Activated CD4-positive, CD25-positive, alpha-beta regulatory T cell treated with anti-CD3 and anti-CD28 coated beads, Interleukin-2, amount 50 U/mL, for 16 hours (primary cell): ENCODE measurements at places on chromosomes 7 and 10.

- DNase-seq: no peak
Measured at GRCh38 chr7:151051108-151051507, 2.8 kb downstream of the ASIC3 start.

GRCh38 chr10:28087661-28088351 is 88.9 kb upstream of the ODAD2 start:
- no peak for DNase-seq

DNA sequence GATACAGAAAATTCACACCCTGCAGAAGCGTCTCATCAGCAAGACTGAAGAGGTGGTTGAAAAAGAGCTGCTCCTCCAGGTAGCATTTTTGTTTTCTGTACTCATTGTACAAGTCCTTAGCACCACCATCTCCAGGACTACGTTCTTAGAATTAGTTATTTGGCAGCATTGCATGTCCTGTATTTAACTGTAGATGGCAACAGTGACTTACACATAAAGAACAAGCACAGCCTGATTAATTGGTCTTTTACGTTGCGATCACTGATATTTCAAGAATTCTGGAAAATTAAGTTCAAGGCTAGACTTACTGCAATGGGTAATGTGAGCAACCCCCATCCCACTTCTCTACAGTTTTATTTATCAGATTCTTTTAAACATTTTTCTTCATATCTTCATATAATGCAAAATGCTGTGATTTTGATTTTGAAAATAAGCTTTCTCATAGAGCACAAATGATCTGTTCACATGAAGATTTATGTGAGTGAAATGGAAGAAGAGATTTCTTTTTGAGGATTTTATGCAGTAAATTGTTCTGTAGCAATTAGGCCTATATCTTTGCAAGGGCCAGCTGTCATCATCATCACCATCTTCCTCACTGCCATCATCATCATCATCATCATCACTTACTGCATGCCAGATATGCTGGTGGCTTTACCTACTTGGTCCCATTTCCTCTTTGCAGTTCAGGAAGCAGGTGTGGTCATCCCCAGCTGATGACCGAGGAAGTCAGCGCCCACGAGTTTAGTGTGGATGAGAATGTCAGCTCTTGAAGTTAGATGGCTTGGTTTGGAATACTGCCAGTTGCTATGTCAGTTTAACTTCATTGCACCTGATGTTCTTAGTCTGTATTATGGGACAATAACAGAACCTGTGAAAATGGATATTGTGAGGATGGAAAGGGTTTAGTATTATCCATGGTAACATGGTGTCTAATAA is 53.4 kb downstream of the CFAP58 start:
- DNase-seq: no peak

DNA sequence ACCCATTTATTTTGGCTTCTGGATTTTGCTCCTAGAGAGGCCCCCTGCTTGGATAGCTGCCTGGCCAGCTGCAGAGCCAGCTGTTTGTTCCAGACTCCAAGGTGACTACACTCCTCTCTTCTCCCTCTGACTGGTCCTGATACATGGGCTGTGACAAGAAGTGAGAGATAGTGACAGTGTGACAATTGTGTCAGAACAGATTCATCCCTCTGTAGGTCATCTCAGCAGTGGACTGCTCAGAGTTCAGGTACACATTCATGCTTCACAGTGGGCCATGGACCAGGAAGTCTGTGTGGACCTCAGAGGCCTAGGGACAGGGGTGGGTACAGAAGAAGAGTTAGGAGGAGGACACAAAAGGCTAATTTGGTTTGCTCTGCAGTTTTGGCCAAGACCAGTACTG is 188.2 kb upstream of the MKLN1 start:
- DNase-seq: no peak

DNA sequence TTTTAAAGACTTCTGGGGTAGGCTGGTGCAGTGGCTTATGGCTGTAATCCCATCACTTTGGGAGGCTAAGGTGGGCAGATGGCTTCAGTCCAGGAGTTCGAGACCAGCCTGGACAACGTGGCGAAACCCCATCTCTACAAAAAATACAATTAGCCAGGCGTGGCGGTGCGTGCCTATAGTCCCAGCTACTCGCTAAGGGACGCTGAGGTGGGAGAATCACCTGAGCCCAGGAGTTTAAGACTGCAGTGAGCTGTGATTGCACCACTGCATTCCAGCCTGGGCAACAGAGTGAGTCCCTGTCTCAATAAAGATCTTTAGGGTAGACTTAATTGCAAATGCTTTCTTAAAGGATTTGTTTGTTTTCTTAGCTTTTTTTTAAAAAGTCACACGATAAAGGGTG is 29.3 kb downstream of the PTPN12 start:
- no peak for DNase-seq

DNA sequence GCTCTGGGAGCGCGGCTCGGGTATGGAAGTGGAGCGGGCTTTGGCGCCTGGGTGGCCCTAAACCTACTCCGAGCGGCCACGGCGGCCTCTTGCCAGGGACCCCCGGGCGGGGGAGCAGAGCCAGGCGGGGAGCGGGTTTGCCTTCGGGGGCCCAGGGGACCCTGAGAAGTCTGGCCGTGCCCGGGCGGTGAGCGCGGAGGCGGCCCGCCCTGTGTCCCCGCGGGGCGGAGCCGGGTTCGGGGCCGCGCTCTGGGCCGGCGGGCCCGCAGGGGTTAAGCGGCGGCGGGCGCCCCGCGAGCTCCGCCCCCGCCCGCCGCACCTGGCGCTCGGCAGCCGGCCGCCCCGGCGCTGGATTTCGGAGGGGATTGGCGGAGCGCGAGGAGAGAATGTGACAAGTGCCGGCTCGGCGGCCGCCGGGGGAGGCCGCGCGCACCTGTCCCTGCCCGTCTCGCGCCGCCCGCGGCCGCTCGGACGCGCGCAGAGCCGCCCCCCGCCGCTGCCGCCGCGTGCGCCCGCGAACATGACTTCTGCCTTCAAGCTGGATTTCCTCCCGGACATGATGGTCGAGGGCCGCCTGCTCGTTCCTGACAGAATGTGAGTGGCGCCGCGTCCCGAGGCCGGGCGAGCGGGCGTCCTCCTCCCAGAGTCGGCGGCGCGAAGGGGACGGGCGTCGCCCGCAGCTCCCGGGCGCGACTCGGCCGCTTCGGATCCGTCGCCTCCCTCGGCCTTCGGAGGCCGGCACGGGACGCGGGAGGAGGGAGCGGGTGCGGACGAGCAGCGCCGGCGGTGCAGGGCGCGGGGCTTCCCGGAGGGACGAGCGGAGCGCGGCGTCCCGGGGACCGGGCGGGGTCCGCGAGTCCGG is at the start of gene CELF2:
Gene CELF2 (plus strand): TSS at position 303 of the 862 bp plus-strand sequence. CDS start 218 bp downstream, at position 521.
- DNase-seq: peak; percentile 9

GRCh38 chr10:106872176-106872575 is 292.3 kb downstream of the SORCS1 start:
- DNase-seq: no peak

GRCh38 chr10:73965890-73966768 is 31.8 kb upstream of the VCL start:
- no peak for DNase-seq

DNA sequence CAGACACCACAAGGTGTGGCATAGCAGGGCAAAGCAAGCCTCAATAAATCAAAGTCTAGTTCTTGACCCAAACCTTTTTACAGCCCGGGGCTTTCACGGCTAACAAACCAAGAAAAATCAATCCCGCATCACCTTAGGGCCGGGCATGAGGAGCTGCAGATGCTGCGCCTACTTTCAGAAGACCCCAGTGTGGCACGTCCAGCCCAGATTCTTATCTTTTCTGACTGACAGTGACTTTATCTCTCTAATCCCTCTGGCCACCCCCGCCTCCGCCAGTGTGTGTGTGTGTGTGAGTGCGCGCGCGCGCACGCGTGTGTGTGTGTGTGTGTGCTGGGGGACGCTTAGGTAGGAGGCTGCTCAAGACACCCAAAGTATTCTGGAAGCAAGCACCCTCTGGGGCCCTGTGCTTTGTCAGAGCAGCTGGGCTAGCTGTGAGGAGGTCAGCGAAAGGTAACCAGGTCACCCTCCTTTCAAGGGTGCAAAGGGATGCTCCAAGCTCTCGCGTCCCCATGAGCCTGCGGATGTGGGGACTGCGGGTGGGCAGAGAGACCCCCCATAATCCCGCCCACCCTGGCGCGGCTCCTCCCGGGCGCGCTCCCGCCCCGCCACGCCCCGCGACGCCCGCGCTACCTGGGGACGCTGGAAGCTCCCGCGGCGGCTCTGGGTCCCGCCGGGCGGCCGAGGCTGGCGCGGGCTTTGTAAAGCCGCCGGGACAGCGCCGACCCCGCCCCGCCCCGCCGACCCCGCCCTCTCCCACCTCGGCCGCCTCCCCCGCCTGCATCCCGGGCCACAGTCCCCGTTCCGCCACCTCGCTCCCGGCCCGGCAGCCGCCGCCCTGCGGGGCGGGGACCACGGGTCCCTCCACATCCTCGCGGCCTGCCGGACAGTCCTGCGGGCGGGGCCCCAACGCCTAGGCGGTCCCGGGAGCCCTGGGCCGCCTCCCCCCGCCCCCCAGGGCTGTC is 57.1 kb upstream of the RHOBTB1 start:
- DNase-seq: no peak

DNA sequence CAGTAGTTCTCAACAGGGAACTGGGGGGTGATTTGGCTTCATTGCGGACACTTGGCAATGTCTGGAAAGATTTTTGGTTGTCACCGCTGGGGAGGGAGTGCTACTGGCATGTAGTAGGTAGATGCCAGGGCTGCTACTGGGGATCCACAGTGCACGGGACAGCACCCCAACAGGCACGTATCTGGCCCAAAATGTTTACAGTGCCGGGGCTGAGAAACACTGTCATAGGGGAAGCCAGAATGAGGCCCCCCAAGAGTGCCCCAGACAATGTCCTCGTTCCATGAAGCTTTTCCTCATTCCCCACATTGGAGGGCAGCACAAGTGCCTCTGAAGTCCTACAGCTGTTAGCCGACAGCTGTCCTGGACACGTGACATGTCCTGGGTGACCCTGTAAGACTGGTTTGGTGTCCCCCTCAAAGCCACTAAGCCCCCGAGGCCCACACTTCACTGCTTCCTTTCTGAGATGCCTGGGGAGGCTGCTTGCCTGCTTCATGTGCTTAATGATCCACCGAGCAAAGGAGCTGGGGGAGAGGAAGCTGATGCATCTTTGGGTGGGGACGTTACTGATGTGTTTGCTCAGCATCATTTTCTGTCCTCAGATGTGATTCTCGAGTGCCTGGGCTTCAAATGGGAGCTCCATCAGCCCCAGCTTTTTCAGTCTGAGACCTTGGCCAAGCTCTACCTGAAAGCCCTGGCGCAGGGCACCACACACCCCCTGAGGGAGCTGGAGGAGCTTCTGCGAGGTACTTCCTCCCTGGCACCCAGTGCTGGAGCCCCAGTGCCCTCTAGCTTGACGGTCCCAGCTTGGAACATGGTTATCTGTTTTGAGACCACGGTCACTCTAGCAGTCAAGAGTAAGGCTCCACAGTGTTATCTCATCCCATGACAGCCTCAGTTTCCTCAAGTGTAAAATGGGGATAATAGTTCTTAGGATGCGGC is 14.7 kb downstream of the BTBD16 start:
- no peak for DNase-seq

- DNase-seq: no peak
Measured at GRCh38 chr7:127993317-127993716, 37.9 kb downstream of the LRRC4 start.

DNA sequence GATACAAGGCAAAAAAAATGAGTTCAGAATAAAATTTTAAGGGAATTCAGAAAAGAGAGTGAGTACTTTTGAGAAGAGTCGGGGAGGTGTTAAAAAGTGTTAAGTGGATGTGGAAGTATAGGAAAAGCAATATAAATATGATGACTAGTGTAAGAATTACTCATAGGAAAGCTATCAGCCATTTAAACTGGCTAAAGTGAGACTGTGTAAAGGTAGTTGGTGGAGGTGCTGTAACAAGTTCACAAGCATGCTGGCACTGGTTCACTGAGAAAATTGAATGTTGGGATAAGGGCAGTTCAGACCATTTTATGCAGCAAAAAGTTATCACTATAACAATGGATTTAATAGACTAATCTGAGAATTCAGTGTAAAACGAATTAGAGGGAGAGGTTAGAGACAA is 179.0 kb upstream of the DKK1 start:
- no peak for DNase-seq

DNA sequence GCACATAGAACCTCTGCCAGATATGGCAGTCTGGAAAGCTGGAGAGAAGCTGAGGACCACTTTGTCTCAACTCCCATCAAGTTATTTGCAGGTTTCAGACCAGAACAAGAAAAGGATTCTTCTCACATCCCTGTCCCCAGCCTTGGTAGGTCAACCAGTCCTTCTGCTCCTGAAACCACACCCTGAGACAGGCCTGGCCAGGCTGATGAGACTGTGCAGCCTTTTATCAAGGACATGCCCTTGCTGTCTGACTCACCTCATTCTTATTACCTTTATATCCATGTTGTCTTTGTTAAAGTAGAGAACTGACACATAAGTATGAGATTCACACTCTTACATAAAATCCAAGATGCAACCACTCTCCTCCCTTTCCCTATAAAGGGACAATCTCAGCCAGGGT is 354.9 kb downstream of the PLXNA4 start:
- DNase-seq: no peak

DNA sequence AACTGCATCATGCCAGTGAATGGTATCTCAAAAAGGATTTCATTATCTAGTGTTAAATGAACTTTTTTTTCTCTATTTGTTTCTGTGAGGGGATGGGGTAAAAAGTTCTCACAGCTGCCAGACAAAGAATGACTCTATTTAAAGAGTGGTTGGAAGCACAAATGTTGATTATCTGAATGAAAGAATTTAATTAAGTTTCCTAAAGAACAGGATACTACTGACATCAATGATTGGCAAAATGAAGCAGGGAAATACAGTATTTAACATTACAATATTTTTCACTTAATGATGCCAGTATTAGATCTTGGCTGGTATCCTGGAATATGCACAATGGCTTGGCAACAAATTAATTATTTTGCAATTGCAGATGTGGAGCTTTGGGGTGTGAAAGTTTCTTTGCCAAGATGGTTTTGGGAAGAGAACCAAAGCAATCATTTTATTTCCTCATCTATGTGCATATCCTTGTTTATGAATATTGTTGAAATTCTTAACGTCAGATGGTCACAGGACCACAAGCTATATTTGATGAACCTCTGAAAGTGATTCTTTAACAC is 336.8 kb downstream of the ARL4A start:
- DNase-seq: no peak

DNA sequence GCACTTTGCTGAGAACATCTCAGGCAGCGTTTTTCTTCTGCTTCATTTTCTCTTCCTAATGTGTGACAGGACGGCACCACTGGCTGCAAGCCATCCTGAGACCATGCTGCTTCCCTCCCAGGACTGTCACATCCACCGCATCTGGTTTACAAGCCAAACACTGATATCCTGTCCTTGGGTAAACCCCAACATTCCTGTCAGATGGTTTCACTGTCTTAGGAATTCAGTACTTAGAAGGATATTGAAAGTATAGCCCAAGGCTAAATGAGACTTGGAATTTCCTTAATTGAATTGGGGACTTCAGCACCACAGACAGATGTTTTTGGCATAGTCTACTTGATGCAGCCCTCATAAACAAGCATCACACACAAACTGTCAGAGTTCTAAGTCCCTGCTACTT is 74.2 kb upstream of the PLXNA4 start:
- DNase-seq: no peak
